Activated CD4-positive, alpha-beta memory T cell treated with anti-CD3 and anti-CD28 coated beads for 36 hours (primary cell): ENCODE measurements at places on chromosomes 3 and 15. TPM values are rescaled to one million over a fixed set of nuclear protein-coding genes. Genes with fewer than 3 reads are reported as not detected.

- H3K4me1 ChIP-seq: no peaks in the 10 kb centered on the region
- no peaks in the 10 kb centered on the region for H3K36me3 ChIP-seq
- no peak for DNase-seq
- no peak overlapping the region for H3K4me3 ChIP-seq
Measured at GRCh38 chr15:68431037-68431791, 749 bp downstream of the ITGA11 start.

- H3K36me3 ChIP-seq: peaks cover 5% of the 10 kb centered on the region
- peak overlapping the region; percentile 90 for H3K27ac ChIP-seq
- H3K27me3 ChIP-seq: no peaks in the 10 kb centered on the region
- H3K4me3 ChIP-seq: peak overlapping the region; percentile 44
- peaks cover 81% of the 10 kb centered on the region for H3K4me1 ChIP-seq
- no peak for DNase-seq
Measured at GRCh38 chr15:101187820-101188636, 63.8 kb downstream of the CHSY1 start.

DNA sequence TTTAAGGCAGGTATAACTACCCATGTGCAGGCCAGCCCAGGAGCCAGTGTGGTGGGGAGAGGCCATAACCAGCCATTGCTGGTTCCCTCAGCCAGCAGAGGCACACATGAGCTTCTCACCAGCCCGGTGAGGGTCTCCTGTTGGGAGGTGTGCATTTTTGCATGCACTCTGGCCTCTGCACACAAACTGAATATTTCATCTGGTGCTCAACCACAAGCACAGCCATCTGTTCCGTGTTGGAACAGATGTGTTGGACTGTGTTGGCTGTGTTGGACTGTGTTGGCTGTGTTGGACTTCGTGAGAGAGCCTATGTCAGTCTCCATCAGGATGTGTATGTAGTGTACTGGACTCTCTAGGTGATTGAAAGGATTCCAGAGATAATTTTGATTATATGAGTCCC lies 67.2 kb downstream of the RPL39L start:
- H3K4me3 ChIP-seq: no peak overlapping the region
- no peak overlapping the region for H3K27ac ChIP-seq
- DNase-seq: no peak
- H3K4me1 ChIP-seq: peaks cover 14% of the 10 kb centered on the region
- H3K36me3 ChIP-seq: peaks cover 70% of the 10 kb centered on the region

The EFCAB12 gene
- 0.45 TPM for total RNA-seq

The FOXB1 gene
- 2.0 TPM for total RNA-seq

GRCh38 chr3:69306239-69307185 lies 79.4 kb downstream of the FRMD4B start:
- H3K4me3 ChIP-seq: no peak overlapping the region
- DNase-seq: peak; percentile 81
- H3K36me3 ChIP-seq: no peaks in the 10 kb centered on the region
- H3K4me1 ChIP-seq: peaks cover 23% of the 10 kb centered on the region
- no peak overlapping the region for H3K27ac ChIP-seq

The PIERCE2 gene
- total RNA-seq: 0.34 TPM

DNA sequence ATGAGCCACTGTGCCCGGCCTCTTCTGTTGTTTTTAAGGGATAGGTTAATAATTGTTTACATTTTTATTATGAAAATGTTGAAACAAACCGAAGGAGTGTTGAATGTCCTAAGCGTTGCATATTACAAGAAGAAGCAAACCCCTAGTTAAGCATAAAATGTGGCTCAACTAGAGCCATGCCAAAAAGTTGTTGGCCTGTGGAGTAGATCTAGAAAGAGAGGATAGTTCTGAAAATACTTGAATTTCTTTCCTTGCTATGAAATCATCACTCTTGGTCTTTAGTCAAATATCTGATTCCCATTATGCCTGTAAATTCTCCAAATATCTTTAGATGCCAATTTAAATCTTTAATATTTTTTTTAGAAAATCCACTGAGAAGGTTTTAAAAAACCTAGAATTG lies 12.8 kb downstream of the RBP2 start:
- no peaks in the 10 kb centered on the region for H3K36me3 ChIP-seq
- no peak for DNase-seq
- no peaks in the 10 kb centered on the region for H3K4me1 ChIP-seq
- H3K4me3 ChIP-seq: no peak overlapping the region

GRCh38 chr3:185052631-185053030 lies 100.2 kb downstream of the C3orf70 start:
- DNase-seq: no peak
- no peak overlapping the region for H3K4me3 ChIP-seq
- H3K27me3 ChIP-seq: no peaks in the 10 kb centered on the region
